ENCODE measurements at places on chromosomes 12 and 14. TPM values are rescaled to one million over a fixed set of nuclear protein-coding genes. Genes with fewer than 3 reads are reported as not detected.

- DNase-seq, result no peak
Observed at GRCh38 chr14:103428723-103429556, 43.7 kb downstream of the MARK3 start.

Gene CYP27B1
- total RNA-seq, result 2.3 TPM

Gene PEX5
- 21.0 TPM for total RNA-seq

DNA sequence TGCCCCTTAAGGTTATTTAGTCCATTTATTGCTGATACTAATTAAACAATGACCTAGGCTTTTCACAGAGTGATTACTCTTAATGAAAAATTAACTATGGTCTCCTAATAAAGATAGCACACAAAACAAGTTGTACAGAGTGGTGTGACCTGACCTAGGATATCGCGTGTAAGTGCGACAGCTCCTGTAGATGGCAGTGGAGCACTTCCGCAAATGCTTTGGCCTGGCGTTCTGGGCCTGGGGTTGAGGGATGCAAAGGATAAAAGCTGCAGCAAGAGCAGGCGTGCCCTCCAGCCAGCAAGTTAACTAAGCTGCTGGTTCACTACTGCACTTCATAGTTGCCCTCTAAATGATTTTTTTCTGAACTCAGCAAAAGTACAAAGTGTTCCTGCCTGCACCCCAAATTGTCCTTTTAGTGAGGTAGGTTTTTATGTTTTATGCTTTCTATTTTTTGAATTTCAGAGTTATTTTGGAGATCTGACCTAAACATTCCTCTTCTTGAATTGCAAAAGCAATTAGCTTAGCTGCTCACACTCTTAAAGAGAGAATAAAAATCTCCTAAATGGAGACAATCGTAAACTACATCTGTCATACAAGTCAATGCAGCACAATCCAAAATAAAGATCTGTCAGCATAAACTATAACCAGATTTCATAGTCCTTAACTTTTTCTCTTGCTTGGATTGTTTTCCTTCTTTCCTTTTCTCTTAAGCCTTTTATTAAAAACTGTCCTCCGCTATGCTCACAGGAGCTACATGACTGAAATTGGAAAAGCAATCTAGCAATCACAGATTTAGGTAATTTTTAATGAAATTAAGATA, 379.6 kb downstream of the LRIG3 start:
- DNase-seq, result peak; percentile 28

Gene LHX5
- total RNA-seq, result not detected

Gene RD3L
- total RNA-seq, result not detected

GRCh38 chr12:52622349-52622748, 4.0 kb upstream of the KRT73 start:
- no peak for DNase-seq

Gene PLEKHH1
- total RNA-seq, result 0.42 TPM

Gene SOX5
- total RNA-seq, result not detected

- DNase-seq, result no peak
Observed at GRCh38 chr12:54562750-54563356, 13.5 kb downstream of the PDE1B start.

GRCh38 chr12:99759444-99759843, 111.9 kb downstream of the GARIN6 start:
- DNase-seq, result no peak

Gene AICDA
- total RNA-seq, result not detected

GRCh38 chr12:54432815-54433164, 13.7 kb upstream of the ITGA5 start:
- no peak for DNase-seq

GRCh38 chr14:61564618-61565091, 130.7 kb upstream of the HIF1A start:
- no peak for DNase-seq
